ENCODE measurements at places on chromosomes 3 and 15.

- no peak for DNase-seq
Measured at GRCh38 chr3:72721683-72722381, 126.4 kb downstream of the SHQ1 start.

DNA sequence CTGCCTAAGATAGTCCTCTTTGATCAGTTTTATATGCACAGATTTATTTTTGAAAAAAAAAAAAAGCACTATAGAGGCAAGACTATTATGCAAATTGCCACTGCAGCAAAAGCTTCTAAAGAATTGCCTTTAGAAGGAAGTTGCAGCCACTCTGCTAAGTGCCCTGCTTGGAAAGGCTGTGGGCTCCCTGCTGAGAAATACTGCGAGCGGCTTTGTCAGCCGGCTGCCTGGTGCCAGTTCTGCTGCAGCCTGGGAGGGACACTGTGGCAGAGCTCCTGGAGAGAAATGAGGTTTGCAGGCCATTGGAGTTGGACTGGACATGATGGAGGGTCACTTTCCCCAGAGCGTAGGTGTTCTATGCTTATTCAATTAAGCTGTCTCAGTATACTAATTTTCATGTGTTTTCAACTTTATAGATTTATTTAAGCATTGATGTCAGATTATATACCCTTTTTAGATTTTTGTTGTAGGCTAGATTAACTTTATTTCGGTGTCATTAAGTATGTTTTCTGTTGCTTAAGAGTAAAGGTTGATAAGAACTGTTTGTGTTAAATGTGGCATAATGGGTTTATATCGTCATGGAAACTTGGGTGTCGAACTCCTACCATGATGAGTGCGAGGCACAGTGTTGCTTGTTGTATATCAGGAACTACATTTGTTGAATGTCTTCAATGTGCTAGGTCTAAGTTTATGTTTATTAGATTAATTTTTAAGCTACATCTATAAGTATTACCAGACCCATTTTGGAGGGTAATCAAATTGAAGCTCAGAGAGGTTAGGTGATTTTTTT, 6.6 kb downstream of the MAP2K5 start:
- DNase-seq = no peak

- DNase-seq = no peak
Measured at GRCh38 chr3:52429031-52429430, 15.9 kb downstream of the SEMA3G start.

GRCh38 chr3:102532901-102533300, 98.1 kb downstream of the ZPLD1 start:
- DNase-seq = no peak

DNA sequence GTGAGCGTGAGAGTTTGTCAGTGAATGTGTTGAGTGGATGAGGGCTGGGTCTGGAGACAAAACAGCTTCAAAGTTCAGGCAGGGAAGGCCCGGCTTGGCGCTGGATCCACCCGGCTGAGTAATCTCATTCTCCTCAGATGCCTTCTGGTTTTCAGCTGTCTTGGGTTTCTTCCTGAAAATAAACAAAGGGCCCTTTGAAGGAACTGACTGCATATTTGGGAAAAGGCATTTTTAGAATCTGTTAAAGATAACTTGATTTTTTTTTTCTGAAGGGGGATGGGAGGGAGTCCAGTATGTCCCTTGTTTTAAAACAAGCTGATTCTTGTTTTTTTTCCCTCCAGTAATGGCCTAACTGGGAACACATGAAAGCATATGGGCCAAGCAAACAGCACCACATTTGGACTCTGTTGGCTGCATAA, 86.4 kb downstream of the TIGIT start:
- DNase-seq = no peak

DNA sequence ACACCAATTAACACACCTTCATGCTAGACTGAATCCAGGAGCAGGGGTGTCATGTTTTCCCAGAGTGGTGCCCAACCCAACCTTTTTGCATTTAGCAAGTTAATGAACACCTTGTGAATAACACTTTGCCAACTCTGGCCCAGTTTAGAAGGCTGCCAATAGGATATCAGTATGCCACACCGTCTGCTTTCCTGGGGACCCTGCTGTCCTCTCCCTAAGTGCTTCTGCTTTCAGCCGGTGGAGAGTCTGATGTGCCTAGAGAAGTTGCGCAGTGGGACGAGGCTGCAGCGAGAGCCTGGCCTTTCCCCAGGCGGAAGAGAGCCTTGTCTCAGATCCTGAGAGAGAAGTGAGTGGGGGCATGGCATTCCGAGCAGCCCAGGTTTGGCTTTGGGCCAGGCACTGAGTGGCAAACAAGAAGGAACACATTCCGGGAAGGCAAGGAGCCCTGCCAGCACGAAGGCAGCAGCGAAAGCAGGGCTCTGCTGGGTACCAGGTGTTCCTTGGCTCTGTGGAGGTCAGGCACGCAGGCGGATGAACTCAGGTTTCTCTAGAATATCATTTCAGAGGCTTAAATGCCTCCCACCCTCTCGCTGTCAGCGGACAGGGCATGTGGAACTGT, 36.9 kb downstream of the SENP8 start:
- no peak for DNase-seq

DNA sequence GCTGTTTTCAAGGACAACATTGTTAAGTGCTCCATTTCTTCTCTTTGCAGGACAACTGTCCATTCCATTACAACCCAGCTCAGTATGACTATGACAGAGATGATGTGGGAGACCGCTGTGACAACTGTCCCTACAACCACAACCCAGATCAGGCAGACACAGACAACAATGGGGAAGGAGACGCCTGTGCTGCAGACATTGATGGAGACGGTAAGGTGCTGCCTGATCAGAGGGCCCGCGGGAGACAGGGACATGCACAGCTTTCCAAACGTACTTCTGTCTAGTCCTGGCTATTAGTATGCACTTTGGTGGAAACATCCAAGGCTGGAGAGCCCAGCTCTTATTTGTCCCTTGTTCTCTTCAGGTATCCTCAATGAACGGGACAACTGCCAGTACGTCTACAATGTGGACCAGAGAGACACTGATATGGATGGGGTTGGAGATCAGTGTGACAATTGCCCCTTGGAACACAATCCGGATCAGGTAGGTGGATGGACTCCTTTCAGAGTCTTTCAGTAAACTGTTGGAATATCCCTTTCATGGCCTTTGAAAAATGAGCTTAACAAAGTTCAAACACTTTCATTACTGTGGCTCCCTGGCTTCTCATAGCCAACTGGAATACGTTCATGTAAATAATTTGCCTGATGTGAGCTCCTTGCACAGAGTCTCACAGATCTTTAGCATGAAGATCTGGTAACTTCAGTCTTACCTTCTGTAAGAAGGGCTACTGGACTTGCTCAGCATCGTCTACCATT, 10.4 kb downstream of the THBS1 start:
- DNase-seq = no peak

GRCh38 chr3:175103298-175103697, 244.2 kb downstream of the NAALADL2 start:
- DNase-seq = no peak

- no peak for DNase-seq
Measured at GRCh38 chr3:101194392-101194791, 126.0 kb downstream of the IMPG2 start.

- DNase-seq = no peak
Measured at GRCh38 chr3:78096488-78097255, 1056.8 kb downstream of the ROBO2 start.

DNA sequence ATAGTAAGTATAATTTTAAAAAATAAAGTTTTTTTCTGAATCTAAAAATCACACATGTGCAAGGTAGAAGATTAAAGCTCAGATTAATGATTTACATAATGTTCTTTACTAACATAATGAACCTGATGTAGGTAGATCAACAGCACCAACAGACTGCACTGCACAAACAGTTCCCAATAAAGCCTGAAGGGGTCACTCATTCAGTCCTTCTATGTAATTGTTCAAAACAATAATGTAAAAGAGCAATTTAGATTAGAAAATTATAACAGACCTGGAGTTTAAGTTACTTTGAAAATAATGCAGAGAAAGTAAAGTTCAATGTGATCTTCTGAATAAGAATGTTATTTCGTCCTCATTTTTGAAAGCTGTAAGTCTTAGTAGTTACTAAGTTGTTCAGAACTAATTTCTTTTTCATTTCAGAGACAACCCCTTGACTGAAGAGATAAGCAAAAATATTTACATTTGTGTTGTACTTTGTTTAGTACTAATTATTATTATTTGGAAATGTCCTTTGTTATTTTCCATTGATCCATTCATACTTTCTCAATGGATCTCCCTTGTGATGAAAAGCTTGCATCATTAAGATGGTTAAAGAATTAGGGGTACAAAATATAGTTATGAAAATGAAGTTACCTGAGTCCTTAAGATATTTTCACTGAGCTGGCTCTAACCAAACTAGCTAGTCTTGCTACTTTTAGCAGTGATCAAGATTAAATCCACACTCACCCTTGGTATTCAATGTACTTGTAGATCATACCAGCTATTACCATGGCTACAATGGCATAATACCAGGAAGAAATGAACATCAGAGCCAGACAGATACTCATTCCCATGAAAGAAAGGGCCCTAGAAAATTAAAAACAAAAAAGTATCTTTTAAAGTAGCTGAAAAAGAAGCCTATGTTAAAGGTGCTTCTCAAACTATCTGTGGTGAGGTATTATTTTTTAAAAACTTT, 16.8 kb downstream of the EMC4 start:
- no peak for DNase-seq

- no peak for DNase-seq
Measured at GRCh38 chr3:185737020-185737419, 87.8 kb downstream of the IGF2BP2 start.

DNA sequence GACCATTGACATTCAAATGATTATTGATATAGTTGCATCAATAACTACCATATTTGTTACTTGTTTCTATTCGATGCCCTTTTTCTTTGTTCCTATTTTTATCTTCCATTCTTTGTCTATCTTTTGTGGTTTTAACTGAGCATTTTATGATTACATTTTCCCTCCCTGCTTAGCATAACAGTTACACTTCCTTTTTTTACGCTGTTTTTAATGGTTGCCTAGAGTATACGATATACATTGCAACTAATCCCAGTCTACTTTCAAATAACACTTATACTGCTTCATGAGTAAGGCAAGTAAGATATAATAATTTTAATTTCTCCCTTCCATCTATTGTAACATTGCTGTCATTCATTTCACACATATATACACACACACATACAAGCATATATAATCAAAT, 26.3 kb downstream of the COL6A6 start:
- no peak for DNase-seq

All from activated gamma-delta T cell treated with anti-CD3 and anti-CD28 coated beads, Interleukin-2, amount 50 U/mL, for 16 hours (primary cell).